ENCODE measurements at places on chromosomes 7 and 10.

DNA sequence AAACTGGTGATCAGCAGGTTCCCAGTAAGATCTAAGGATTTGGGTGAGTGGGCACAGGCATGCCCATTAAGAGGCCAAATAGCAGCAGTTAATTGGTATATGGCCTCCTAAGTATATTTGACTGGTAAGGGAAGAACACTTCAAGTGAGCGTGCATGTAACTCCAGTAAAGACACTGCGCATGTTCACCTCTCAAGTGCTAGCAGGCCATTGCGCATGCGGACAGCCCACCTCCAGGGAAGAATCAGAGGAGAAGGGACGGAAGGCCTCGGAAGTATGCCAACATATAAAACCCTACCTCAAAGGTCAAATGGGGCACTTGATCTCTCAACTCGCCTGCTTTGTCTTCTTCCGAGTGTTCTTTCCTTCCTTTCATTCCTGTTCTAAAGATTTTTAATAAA lies 118.0 kb downstream of the ARL5B start:
- DNase-seq = no peak

DNA sequence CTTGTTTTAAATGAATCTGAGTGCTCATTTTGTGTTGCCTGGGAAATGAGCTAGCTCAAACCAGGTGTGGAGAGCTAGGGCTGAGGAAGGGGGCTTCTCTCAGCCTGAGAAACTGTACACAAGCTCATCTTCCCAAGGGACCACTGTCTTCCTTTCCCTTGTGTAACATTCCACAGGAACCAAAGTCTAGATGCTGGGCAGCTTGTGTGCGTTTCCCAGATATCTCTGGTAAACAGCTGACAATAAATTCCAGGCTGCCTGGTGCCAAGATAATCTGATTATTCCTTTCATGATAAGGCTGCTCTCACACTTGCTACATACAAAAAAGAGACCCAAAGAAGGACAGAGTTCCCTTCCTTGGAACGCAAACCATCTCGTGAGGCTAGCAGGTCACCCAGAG lies 33.1 kb upstream of the MKLN1 start:
- no peak for DNase-seq

DNA sequence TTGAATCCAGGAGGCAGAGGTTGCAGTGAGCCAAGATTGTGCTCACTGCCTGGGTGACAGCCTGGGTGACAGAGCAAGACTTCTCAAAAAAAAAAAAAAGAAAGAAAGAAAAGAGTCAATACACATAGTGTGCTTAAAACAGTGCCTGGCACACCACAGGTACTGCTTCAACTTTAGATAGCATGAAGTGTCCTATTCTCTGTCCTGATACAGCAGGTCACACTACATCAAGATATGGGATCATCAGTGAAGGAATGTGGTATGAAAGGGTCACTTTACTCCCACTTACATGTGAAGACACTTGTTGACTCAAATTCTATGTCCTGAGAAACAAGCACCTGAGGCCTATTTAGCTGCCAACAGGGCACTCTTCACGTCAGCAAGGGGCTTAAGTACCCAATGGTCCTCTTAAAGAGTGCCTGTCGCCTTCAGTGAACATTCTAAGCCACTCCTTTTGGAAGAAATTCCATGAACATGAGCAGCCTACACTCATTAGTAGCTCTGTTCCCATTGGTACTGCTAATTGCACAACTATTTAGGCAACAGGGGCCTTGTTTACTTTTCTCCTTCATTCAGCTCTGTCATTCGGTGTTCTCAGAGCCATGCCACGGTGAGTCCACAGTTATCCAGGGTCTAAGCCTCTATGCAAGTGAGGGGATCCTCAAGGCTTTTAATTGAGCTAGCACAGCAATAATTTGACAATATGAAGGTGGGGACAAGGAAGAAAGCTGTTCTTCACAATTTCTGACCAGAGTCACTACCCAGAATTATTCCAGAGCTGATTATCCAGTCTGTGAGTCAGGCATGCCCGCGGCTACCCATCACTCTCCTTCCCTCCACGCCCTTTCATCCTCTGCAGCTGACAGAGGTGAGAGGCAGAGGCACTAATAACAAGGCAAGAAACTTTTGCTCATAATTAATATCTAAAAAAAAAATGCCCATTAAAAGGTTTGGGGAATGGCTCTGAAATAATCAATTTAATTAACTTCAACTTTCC lies 56.6 kb upstream of the PTN start:
- no peak for DNase-seq

- peak; percentile 86 for DNase-seq
Measured at GRCh38 chr7:39949971-39950472, at the start of gene CDK13. Gene CDK13, plus strand, starts transcription at chr7:39950256. Its CDS starts 386 bp downstream, at chr7:39950642.

GRCh38 chr10:19930936-19931893 lies 115.0 kb downstream of the PLXDC2 start:
- DNase-seq = no peak

DNA sequence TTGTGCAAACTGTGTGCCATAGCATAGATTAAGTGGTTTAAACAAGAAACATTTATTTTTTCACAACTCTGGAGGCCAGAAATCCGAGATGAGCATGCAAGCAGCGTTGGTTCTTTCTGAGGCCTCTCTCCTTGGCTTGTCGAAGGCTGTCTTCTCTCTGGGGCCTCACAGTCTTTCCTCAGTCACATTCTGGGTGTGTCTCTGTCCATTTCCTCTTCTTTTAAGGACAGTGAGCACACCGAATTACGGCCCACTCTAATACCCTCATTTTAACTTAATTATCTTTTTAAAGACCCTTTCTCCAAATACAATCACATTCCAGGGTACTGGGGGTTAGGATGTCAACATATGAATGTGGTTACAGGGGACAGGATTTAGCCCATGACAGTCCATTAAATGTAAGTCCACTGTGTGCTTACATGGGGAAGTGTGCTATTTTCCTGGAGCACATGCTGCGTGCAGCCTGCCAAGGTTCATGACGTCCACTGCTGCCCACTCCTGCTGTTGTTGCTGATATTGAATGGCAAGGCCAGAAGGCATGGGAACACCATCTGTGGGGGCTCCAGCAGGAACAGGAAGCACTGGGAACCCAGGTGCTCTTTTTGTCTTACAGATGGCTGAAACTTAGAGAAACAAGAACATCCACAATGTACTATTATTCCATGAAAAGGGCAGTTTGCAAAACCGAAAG lies 365.5 kb downstream of the GALNT17 start:
- DNase-seq = no peak

- no peak for DNase-seq
Measured at GRCh38 chr10:71255808-71256660, 43.7 kb downstream of the UNC5B start.

DNA sequence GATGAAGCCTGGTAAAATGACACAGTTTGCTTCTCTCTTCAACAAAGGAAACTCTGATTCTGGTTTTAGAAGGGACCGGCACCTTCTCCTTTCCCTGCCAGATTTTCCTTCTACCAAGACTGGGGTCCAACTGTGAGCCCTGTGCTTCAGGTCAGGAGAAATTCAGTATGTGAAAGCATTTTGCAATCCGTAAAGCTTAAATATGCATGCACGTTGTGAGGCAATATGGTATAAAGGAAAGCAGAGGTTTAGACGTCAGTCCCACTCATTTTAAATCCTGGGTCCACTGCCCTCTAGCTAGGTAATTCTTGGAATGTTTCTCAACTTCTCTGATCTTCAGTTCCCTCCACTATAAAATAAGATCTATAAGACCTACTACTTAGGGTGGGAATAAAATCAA lies 359.0 kb upstream of the NPSR1 start:
- DNase-seq = no peak

- DNase-seq = no peak
Measured at GRCh38 chr10:51585742-51586141, 113.7 kb downstream of the CSTF2T start.

GRCh38 chr10:78544423-78545090 lies 510.9 kb downstream of the RPS24 start:
- DNase-seq = no peak

- DNase-seq = no peak
Measured at GRCh38 chr7:42108803-42109528, 128.0 kb downstream of the GLI3 start.

- DNase-seq = no peak
Measured at GRCh38 chr10:104076743-104077160, 8.9 kb downstream of the COL17A1 start.

GRCh38 chr7:118855290-118855689 lies 630.8 kb downstream of the ANKRD7 start:
- no peak for DNase-seq

- DNase-seq = no peak
Measured at GRCh38 chr10:72336259-72337038, 18.3 kb downstream of the DNAJB12 start.

DNA sequence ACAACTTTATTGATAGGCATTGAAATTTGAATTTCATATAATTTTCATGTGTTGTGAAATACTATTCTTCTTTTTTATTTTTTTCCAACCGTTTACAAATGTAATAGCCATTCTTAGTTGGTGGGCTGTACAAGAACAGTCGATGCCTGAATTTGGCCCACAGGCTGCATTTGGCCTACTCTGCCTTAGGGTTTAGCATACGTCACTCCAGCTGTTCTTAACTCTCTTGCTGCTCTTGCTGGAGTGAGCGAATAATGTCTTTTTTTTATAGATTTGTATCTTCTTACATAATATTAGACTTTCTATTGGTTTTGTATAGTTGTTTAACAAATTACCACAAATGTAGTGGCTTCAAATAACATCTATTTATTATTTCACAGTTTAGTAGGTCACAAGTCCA lies 163.4 kb upstream of the MKI67 start:
- DNase-seq = no peak

GRCh38 chr7:11332186-11332864 lies 358.7 kb downstream of the PHF14 start:
- no peak for DNase-seq

DNA sequence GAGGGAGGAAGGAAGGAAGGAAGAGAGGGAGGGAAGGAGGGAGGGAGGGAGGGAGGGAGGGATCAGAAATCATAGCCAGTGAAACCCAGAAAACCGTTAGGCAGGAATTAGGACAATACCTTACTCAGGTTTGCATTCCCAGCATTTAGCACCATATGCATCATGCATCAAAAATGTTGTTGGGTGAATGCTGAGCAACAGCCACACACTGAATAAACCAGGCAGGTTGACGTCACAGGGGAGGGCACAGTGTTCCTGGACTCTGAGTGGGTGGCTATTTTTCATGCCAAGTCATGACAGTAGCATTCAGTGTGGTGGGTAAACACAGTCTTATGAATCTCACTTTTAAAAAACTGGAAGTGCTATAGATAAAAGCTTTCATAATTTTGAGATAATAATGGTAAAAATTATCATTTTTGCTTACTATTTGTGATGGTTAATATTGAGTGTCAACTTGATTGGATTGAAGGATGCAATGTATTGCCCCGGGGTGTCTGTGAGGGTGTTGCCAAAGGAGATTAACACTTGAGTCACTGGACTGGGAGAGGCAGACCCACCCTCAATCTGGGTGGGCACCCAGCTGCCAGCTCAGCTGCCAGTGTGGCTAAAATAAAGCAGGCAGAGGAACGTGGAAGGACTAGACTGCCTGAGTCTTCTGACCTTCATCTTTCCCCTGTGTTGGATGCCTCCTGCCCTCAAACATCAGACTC lies 199.1 kb upstream of the PRKCQ start:
- DNase-seq = no peak

DNA sequence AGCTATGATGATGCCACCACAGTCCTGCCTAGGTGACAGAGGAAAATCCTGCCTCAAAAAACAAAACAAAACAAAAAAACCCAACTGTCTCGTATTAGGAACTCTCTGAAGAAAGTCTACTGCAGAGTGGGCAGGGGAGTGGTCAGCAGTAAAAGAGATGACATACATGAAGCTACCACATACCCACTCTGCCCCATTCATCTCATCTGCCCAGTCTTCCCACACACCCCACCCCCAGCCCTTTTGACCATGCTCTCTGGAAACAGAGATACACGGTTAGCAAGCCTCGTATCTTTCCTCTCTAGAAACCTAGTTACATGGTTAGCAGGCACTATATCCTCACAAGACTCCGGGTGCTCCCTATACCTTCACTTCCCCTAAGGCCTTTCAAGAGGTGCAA lies 8.3 kb downstream of the SLC37A3 start:
- DNase-seq = no peak

DNA sequence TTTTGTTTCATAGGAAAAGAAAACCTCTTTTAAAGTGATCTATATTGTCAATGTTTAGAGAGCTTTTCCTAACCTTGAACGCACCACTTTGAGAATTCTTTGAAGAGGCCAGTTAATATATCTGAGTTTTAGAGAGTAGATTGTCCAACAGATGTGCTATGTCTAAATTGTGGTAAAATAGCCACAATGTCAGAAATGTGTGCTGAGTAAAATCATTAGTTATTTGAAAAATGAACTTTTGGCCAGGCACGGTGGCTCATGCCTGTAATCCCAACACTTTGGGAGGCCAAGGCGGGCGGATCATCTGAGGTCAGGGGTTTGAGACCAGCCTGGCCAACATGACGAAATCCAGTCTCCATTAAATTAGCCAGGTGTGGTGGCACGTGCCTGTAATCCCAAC lies 61.6 kb upstream of the KIAA1217 start:
- no peak for DNase-seq

- no peak for DNase-seq
Measured at GRCh38 chr10:133440633-133441285, 13.0 kb upstream of the SCART1 start.

GRCh38 chr10:15843695-15844094 lies 16.6 kb downstream of the MINDY3 start:
- DNase-seq = no peak

GRCh38 chr7:104005197-104005596 lies 15.7 kb upstream of the RELN start:
- no peak for DNase-seq

DNA sequence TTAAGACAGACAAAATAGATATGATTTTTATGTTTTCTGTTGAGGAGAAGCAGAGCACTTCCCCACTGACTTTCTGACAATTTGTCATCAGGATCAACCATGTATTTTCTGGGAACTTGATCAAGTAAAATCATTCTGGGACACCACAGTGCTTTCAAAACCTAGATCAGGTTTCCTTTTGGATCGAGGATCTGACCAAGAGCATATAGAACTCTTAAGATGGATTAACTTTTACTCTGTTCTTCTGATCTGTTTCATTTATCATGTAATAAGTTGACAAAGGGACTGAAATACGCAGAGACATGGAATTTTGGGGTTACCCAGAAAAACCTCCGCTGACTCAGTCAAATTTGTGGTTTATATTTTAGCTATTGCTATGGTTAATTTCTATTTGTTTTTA lies 136.0 kb upstream of the WNT16 start:
- no peak for DNase-seq

DNA sequence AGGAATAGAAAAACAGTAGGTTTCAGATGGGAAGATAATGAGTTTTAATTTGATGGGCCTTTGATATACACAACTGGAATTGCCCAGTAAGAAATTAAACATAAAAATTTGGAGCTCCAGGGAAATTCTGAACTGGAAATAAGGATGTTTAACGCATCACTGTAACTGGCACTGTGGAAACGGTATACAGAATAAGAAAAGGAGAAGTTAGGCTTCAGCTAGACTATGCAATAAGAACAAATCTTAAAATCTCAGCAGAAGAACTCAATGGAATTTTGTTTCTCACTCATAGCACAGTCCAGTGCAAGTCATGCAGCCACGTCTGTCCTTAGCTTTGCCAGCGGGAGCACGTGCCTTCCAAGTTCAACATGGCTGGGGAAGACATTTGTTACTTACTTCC lies 52.9 kb upstream of the FGL2 start:
- DNase-seq = no peak

- DNase-seq = no peak
Measured at GRCh38 chr7:95971716-95972115, 199.4 kb downstream of the DYNC1I1 start.

- DNase-seq = no peak
Measured at GRCh38 chr10:132536241-132536876, 1.2 kb upstream of the INPP5A start.

Data from NK-92 treated with Interleukin-12 subunit alpha and Interleukin-12 subunit beta, amount 100 ng/mL, for 24 hours (cell line).